ENCODE measurements at places on chromosomes 2 and 18. TPM values are rescaled to one million over a fixed set of nuclear protein-coding genes. Genes with fewer than 3 reads are reported as not detected.

GRCh38 chr2:111618226-111618977 is 265.6 kb downstream of the ANAPC1 start:
- no peak overlapping the region for H3K27ac ChIP-seq
- H3K27me3 ChIP-seq = no peaks in the 10 kb centered on the region
- H3K4me1 ChIP-seq = no peaks in the 10 kb centered on the region
- no peaks in the 10 kb centered on the region for H3K36me3 ChIP-seq

GRCh38 chr2:96970248-96970875 is 16.0 kb downstream of the FAM178B start:
- no peaks in the 10 kb centered on the region for H3K36me3 ChIP-seq
- H3K27me3 ChIP-seq = no peaks in the 10 kb centered on the region
- H3K4me1 ChIP-seq = no peaks in the 10 kb centered on the region
- DNase-seq = peak; percentile 29
- no peak overlapping the region for H3K27ac ChIP-seq

GRCh38 chr18:2104620-2105462 is 466.5 kb downstream of the METTL4 start:
- H3K27me3 ChIP-seq = no peaks in the 10 kb centered on the region
- no peak overlapping the region for H3K27ac ChIP-seq
- DNase-seq = peak; percentile 7

- DNase-seq = no peak
- no peaks in the 10 kb centered on the region for H3K4me1 ChIP-seq
- no peak overlapping the region for H3K4me3 ChIP-seq
- peak overlapping the region; percentile 33 for H3K27ac ChIP-seq
Observed at GRCh38 chr18:45566025-45566740, 49.1 kb upstream of the SLC14A2 start.

- H3K4me3 ChIP-seq = no peak overlapping the region
- no peaks in the 10 kb centered on the region for H3K4me1 ChIP-seq
- H3K27me3 ChIP-seq = no peaks in the 10 kb centered on the region
- H3K36me3 ChIP-seq = no peaks in the 10 kb centered on the region
- no peak for DNase-seq
Observed at GRCh38 chr2:128016620-128017019, 11.2 kb downstream of the SAP130 start.

DNA sequence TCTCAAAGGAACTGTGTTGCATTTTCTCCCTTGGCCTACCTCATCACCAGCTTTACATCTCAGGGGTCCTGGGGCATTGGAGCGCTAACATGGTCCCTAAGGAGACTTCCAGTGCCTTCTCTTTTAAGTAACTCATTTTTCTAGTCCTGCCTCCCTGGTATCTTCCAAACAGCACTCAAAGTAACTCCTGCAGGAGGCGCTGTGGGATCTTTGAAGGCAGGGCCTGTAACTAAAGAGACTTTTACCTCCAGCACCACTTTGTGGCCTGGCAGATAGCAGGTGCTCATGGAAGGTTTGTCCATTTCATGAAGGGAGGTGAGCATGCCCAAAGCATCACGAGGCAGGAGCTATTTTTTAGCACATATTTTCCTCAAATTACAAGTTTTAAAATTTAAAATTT is 411.0 kb upstream of the GYPC start:
- no peak overlapping the region for H3K4me3 ChIP-seq
- DNase-seq = no peak
- H3K27ac ChIP-seq = no peak overlapping the region
- H3K4me1 ChIP-seq = no peaks in the 10 kb centered on the region

DNA sequence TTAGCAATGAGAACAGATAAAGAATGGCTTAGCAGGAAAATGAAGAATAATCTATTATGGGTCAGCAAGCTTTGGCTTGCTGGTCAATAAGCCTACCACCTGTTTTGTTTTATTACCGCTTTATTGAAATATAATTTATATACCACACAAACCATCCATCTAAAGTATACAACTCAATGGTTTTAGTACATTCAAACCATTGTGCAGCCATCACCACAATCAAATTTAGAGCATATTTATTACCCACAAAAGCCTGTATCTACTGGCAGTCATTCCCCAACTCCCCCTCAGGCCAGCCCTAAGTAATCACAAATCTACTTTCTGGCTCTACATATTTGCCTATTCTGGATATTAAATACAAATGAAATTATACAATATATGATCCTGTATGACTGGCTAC is 17.2 kb downstream of the PPP3R1 start:
- no peaks in the 10 kb centered on the region for H3K36me3 ChIP-seq
- H3K27me3 ChIP-seq = no peaks in the 10 kb centered on the region
- DNase-seq = no peak
- peaks cover 11% of the 10 kb centered on the region for H3K4me1 ChIP-seq

GRCh38 chr2:21356086-21356856 is 232.5 kb downstream of the TDRD15 start:
- DNase-seq = no peak
- H3K27ac ChIP-seq = no peak overlapping the region
- H3K4me3 ChIP-seq = no peak overlapping the region
- H3K4me1 ChIP-seq = no peaks in the 10 kb centered on the region
- H3K36me3 ChIP-seq = no peaks in the 10 kb centered on the region

DNA sequence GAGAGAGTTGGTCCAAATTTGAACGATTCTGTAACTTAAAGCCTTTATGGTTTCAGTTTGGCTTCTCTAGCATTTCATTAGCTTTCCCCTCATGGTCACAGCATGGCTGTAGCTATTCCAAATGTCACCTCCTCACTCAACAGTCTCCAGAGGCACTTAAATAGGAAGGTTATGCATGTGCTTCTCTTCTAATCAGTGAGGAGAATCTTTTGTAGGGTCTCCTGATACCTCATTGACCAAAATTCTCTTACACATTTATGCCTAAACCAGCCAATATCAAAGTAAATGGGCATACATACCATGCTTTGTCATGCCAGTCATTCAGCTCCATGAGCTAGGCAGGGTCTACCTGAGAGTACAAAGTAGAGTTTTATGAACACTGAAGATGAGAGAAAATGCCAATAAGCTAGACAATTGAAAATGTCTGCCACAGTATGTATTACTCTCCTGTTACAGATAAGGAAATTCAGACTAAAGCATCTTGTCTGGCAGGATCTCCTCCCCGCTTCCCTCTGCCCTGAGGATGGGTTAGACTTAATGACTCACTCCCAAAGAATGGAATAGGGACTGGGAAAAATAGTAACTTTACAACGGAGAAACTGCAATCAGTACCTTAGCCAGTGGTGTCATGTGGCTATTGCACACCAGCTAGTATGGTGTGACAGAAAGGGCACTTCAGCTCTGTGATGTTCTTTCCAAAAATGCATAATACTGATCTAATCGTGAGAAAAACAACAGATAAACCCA is 15.4 kb downstream of the DSG2 start:
- no peak for DNase-seq
- H3K27me3 ChIP-seq = no peaks in the 10 kb centered on the region
- H3K36me3 ChIP-seq = no peaks in the 10 kb centered on the region
- H3K4me1 ChIP-seq = no peaks in the 10 kb centered on the region

GRCh38 chr2:219384859-219385258 is 2.9 kb downstream of the DNPEP start:
- H3K27ac ChIP-seq = no peak overlapping the region
- H3K4me3 ChIP-seq = no peak overlapping the region
- H3K27me3 ChIP-seq = no peaks in the 10 kb centered on the region
- H3K4me1 ChIP-seq = no peaks in the 10 kb centered on the region
- DNase-seq = no peak

- H3K4me3 ChIP-seq = no peak overlapping the region
- DNase-seq = no peak
- no peaks in the 10 kb centered on the region for H3K36me3 ChIP-seq
- H3K4me1 ChIP-seq = no peaks in the 10 kb centered on the region
- no peaks in the 10 kb centered on the region for H3K27me3 ChIP-seq
- no peak overlapping the region for H3K27ac ChIP-seq
Observed at GRCh38 chr2:181095486-181095885, 115.1 kb downstream of the UBE2E3 start.

- H3K4me1 ChIP-seq = no peaks in the 10 kb centered on the region
- peak; percentile 10 for DNase-seq
- no peaks in the 10 kb centered on the region for H3K27me3 ChIP-seq
- peak overlapping the region; percentile 63 for H3K4me3 ChIP-seq
- H3K27ac ChIP-seq = peak overlapping the region; percentile 85
- no peaks in the 10 kb centered on the region for H3K36me3 ChIP-seq
Observed at GRCh38 chr18:33578518-33579348, 714 bp downstream of the ASXL3 start.

- H3K27ac ChIP-seq = no peak overlapping the region
- no peak overlapping the region for H3K4me3 ChIP-seq
- no peaks in the 10 kb centered on the region for H3K4me1 ChIP-seq
- no peak for DNase-seq
Observed at GRCh38 chr2:5729416-5729815, 37.2 kb downstream of the SOX11 start.

- H3K4me3 ChIP-seq = no peak overlapping the region
- H3K4me1 ChIP-seq = no peaks in the 10 kb centered on the region
- H3K27me3 ChIP-seq = peaks cover 5% of the 10 kb centered on the region
- H3K27ac ChIP-seq = no peak overlapping the region
- no peak for DNase-seq
- no peaks in the 10 kb centered on the region for H3K36me3 ChIP-seq
Observed at GRCh38 chr2:127225186-127225960, 5.3 kb upstream of the CYP27C1 start.

- H3K27me3 ChIP-seq = no peaks in the 10 kb centered on the region
- H3K36me3 ChIP-seq = no peaks in the 10 kb centered on the region
- H3K4me3 ChIP-seq = no peak overlapping the region
- no peaks in the 10 kb centered on the region for H3K4me1 ChIP-seq
Observed at GRCh38 chr2:176997074-176997791, 215.4 kb upstream of the HNRNPA3 start.

DNA sequence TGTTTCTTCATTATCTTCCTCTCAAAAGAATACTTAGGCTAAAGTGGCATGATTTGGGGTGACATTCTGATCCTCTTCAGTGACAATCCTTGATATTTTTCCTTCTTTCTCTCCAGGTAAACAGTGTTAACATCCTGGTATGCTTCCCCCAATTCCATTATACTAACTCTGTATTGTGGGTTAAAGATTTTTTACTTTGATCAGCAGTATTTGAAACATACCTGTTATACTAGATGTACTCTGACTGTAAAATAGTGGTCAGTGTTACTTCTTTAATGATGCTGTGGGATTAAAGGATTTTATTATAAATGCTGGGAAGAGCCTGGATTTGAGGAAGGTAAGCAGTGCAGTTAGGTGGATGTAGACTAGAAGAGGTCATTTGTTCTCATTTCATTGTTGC is 48.8 kb downstream of the MSH2 start:
- no peaks in the 10 kb centered on the region for H3K4me1 ChIP-seq
- H3K36me3 ChIP-seq = no peaks in the 10 kb centered on the region
- no peak overlapping the region for H3K27ac ChIP-seq
- no peak overlapping the region for H3K4me3 ChIP-seq
- H3K27me3 ChIP-seq = no peaks in the 10 kb centered on the region
- DNase-seq = no peak

The HOXD8 gene
- 10.4 TPM for total RNA-seq

The HOXD12 gene
- 0.36 TPM for total RNA-seq

The ACTG2 gene
- 1,031 TPM for total RNA-seq

The CYP26B1 gene
- 0.91 TPM for total RNA-seq

The MBOAT2 gene
- total RNA-seq = 40.2 TPM

The PTPN4 gene
- total RNA-seq = 23.7 TPM

The MALT1 gene
- total RNA-seq = 41.1 TPM

The VSNL1 gene
- total RNA-seq = 11.7 TPM

The LGALSL gene
- total RNA-seq = 12.8 TPM

The IL36A gene
- total RNA-seq = not detected

The DSG4 gene
- total RNA-seq = 0.05 TPM

The MRO gene
- total RNA-seq = 0.23 TPM
